Endodermal cell (in vitro differentiated cells): ENCODE measurements at places on chromosomes 16 and 17.
A peak's percentile ranks its signal among the peaks of the same experiment; 100 is the strongest.

DNA sequence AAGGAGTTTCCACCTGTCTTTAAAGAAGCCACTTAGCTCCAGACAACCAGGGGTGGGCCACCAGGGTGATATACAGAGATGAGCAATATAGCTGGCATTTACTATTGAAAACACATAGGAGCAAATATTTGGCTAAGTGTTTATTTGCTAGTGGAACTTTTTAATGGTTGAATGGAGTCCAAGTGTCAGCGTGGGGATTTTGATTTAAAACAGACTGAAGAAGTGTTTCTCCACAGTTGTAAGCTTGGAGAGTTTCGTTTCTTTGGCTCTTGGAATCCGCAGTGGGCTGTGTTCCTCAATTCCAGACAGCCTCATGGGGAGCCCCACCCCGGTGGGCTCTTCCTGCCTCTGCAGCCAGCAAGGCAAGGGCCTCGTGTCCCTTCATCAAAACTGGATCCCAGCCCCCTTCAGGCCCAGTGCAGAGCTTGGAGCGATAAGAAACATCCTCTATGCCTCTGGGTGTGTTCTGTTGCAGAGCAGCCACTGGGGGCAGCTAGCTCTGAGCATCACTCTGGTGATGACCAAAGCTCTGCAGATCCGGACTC lies 36.1 kb downstream of the NOG start:
- peak; percentile 88 for DNase-seq

DNA sequence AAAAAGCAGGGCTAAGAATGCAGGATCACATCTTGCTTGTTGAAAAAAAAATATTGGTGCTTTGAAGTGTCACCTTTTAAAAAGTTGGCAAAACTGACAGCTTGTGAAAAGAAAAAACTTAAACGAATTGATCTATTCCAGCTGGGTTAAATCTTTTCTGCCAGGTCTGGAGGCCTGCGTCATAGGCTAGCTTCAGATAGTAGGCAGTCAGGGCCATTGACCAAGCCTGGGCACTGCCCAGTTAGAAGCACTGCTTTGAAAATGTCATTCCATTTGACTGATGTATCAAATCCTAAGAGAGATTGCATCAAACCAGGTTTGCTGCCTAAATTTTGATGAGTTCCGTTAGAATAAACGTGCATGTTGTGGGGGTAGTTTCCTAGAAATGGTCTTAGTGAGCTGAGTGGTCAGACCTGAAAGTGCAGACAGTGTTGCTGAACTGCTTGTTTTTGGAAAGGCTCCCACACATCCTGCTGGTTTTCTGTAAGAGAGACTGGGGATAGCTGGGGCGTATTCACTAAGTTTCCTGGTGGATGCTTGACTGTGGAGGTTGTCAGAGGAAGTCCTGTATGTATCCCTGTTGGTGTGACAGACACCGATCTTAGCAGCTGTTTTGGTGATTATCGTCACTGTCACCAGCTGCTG lies 38.8 kb downstream of the NUP88 start:
- DNase-seq, result no peak

DNA sequence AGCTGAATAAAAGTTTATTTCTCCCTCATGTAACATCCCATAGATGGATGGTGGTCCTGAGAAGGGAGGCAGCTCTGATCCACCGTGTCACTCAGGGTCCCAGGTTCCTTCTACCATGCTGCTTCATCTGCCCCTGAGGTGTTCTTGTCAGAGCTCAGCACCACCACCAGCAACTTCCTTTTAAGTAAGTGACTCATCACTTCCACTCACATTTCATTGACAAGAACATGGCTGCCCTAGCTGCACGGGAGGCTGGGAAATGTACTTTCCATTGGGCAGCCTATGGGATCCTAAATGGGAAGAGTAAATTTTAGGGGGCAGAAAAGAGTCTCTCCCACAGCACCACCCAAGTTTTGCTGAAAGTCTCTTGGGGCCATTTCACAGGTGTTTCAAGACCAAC lies 134.7 kb downstream of the USP31 start:
- DNase-seq, result no peak

DNA sequence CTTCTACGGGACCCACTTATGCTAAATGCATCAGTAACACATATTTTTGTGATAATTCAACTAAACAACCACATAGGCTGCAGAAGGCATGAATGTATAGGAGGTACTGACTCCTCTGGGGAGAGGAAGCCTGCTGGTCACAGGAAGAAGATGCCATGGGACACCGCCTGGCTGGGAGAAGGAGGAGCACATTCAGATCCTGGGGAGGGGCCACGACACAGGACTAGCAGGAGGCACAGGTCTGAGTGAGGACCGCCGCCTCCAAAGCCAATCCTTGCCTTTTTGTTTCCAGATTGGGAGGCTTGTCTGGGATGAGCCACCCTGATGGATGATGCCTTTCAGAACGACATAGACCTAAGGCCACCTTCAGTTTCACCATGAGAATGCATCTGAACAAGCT lies 34.6 kb downstream of the MBTPS1 start:
- DNase-seq, result peak; percentile 71

DNA sequence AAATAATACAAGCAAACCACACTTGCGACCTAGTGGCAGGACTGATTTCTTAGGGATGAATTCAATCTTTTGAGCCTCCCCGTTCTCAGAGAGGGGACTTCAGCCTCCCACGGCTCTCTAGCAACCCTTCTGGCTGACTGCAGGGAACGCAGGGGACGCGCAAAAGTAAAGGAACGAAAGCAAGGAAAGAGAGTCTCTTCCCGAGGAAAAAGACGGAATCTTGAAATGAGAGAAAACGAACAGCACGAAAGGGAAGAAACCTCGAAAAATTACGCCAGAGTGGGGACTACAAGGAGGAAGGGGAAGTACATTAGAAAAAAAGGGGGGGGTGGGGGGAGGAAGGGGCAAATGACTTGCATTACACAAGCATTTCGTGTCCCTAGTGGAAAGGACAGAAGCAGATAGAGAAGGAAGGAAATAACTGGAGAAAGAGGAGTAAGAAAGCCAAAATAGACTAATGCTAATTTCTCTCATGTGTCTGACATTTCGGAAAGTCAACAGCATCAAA lies 1.2 kb downstream of the GRB2 start:
- peak; percentile 94 for DNase-seq
